ENCODE measurements at places on chromosomes 16 and 17.
A peak's percentile ranks its signal among the peaks of the same experiment; 100 is the strongest.

- no peak for DNase-seq
These were observed 24.5 kb downstream of the NDE1 start for GRCh38 chr16:15674571-15674970.

DNA sequence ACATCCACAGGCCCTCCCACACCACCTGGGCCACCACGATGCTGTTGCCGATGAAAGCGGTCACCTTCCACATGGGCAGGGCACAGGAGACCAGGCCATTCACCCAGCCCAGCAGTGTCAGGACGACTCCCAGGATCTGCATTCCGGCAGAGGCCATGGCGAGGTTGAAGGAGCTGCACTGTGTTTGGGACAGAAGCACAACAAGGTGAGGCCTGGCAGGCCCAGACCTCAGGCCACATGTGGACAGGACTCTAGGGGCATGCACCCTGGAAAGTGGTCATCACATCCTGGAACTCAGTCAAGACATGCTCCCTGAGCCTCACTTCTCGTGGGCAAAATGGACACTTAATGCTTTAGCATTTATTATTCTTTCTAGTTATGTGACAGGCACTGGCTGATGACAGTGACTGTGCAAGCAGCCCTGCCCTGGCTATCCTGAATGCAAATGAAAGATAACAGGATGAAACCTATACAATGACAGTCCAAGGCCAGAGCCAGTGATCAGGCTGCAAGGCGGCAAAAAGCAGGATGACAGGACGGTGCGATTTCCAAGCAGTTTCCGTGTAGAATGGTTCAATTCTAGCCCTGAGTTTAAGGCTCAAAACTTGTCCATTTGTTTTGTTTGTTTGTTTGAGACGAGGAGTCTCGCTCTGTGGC is 2.0 kb downstream of the CLDN6 start:
- DNase-seq: no peak

GRCh38 chr17:41710472-41711090 is 1.6 kb upstream of the GAST start:
- peak; percentile 7 for DNase-seq

DNA sequence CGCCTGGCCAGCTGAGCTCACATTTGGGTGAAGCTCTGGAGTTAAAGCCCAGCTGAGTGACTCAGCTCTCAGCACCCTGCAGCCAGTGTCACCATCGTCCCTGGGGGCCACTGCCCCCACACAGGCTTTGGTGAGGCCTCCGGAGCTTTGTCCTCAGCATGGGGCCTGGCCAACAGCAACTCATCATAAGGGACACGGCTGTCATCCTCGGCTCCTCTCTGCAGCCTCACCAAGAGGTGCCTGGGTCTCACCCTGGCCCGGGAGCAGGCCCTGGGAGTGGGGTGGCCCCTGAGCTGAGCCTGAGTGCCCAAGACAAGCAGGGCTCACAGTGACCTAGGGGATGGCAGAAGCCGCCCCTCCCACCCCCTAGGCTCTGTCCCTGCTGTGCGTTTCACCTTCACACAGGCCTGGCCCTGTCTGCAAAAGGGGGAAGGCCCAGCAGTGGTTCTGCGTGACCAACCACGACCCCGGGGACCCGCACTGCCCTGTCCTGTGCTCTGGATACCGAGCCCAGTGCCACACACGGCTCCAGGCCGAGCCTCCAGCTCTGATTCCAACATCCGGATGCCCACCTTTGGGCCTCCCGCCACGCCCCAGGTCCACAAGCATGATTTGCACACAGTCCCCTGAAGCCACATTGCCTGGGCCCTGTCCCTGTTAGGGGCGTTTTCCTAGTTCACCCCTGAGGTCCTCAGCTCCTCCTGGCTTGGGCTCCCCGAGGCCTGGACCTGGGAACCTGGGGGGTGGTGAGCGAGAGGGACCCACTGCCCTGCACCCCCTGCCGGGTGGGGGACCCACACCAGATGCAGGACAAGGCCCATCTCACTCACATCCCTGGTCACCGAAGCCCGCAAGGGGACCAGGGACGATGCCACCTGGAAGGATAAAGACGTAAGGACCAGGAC is 21.8 kb upstream of the AATK start:
- DNase-seq: no peak

- no peak for DNase-seq
These were observed 456.1 kb upstream of the ASIC2 start for GRCh38 chr17:33749171-33749570.

- peak; percentile 65 for DNase-seq
These were observed 4.7 kb upstream of the MMP15 start for GRCh38 chr16:58020628-58021521.

DNA sequence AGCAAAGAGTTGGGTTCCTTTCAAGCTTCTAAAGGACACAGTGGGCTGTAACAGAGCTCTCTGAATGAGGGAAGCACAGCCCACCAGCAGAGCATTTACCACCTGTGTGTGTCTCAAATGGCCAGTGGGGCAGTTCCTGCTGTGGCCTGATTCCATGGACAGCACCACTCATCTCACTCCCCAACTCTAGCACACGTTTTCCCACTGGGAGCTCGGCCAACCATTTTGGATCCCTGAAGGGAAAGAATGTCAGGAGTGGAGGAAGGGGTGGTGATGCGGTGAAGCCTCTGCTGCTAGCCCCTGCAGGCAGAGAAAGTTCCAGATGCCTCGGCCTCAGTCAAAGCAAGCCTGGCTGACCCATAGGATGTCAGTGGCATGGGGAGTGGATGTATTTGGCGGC is 86.6 kb downstream of the PLXDC1 start:
- no peak for DNase-seq

- no peak for DNase-seq
These were observed 541 bp downstream of the CCL3 start for GRCh38 chr17:36089339-36089865.

DNA sequence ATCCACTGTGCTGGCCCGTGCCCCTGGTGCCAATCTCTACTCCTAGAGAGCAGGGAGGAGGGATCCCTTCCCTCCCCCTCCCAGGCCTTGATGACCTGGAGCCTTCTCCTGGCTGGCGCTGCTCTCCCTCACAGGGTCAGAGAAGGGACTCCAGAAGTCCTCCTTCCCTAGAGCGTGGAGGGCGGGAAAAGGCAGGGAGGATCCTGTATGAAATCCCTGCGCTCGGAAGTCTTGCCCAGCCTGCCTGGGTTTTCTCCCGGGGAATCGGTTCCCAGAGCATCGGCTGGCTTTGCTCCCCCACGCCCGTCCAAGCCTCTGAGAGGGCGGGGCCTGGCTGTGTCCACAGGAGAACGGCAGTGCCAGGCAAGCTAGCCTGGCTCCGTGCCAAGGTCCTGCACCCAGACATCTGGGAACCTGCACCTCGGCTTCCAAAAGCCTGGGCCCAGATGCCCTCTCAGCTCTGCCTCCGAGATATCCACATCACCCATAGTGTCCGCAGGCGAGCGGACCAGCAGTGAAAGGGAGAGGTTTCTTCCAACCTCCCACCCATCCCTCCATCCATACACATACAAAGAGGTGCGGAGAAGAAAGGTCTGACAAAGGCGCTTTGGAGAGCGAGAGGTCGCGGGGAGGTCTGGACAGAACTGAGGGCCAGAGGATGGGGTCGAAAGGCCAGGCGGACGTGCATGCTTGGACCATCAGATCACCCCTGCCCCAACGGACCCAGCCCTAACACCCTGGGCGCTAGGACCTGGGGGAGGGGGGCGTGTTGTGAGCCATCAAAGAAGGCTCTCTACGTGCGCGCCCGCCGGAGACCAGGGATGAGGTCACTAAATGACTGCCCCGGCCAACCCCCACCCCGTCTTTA is 1.1 kb downstream of the MPP2 start:
- DNase-seq: peak; percentile 14

DNA sequence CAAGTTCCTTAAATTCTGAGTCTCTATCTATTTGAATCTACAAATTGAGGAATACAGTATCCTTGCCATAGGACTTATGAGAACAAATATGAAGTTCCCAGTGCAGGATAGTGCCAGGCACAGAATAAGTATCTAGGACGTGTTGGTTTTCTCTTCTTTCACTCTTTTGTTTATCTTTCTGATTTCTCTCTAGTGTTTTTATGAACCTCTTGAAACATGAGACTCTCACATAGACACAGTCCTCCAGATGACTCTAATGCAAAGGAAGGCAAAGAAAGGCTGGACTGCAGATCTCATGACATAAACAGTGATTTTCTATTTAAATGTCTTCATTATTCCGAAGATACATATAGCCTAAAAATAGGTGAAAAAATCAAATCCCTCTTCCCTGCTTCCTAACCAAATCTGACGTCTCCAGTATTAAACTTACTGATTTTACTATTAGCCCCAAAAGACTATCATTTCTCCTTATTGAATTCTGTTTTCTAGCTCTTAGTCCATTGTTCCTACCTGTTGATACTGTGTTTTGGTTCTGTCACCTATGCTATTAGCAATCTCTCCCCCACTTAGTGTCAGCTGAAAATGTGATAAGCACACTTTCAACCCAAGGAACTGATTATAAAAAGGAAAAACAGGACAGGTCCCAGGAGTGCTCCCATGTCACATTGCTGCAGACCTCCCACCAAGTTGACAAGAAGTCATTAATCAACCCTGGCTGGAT is 24.9 kb upstream of the ADAMTS18 start:
- DNase-seq: no peak

DNA sequence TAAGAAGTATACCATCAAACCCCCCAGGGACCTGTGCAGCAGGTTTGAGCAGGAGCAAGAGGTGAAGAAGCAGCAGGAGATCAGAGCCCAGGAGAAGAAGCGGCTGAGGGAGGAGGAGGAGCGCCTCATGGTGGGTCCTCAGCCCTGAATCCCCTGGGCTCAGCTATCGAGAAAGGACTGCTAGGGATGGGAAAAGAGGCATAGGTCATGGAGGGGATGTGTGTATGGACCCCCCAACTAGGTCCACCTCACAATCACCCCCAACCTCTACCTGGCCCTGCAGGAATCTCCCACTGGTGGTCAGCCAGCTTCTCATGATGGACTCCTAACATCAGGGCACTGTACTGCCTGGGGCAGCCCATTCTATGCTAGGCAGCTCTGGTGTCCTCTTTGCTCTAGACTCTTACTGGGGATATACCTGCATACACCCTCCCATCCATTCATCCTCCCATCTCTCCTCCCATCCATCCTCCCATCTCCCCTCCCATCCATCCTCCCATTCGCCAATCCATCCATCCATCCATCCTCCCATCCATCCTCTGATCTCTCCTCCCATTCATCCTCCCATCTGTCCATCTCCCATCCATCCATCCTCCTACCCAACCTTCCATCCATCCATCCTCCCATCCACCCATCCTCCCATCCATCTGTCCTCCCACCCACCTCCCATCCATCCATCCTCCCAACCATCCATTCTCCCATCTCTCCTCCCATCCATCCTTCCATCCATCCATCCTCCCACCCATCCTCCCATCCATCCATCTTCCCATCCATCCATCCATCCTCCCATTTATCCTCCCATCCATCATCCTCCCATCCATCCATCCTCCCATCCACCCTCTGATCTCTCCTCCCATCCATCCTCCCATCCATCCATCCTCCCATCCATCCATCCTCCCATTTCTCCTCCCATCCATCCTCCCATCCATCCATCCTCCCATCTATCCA is 10.6 kb downstream of the DRC7 start:
- no peak for DNase-seq

DNA sequence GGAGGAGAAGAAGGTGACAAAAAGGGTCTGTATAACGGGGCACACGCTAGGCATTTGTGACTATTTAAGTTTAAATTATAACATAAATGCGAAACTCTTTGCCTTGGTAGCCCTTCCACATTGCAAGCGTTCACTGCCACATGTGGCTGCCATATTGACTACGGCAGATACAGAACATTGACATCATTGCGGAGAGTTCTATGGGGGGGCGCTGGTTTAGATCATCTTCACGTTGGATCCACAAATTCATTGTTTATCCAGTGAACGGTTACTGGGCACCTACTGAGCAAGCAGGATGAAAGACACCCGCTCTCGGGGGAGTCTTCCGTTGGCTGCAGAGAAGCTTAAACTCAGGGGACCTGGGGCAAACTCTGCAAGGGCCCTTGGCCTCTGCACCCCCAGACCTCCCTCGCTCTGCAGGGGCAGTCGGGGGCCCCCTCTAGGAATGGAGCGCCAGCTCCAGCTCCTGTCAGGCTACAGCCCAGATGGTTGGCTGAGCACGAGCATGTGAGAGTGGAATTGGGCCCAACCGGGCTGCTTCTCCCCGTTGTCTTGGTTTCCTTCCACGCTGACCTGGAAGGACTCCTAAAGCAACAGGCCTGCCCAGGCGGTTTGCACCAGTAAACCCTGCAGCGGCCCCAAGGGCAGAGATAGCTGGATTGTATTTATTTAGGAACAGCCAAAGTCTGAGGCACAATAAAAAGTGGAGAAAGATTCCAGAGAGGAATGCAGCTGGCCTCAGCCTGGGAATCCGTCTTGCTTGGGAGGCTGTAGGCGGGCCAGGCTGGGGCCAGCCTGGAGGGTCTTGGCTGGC is 172.2 kb downstream of the SEC14L1 start:
- no peak for DNase-seq

DNA sequence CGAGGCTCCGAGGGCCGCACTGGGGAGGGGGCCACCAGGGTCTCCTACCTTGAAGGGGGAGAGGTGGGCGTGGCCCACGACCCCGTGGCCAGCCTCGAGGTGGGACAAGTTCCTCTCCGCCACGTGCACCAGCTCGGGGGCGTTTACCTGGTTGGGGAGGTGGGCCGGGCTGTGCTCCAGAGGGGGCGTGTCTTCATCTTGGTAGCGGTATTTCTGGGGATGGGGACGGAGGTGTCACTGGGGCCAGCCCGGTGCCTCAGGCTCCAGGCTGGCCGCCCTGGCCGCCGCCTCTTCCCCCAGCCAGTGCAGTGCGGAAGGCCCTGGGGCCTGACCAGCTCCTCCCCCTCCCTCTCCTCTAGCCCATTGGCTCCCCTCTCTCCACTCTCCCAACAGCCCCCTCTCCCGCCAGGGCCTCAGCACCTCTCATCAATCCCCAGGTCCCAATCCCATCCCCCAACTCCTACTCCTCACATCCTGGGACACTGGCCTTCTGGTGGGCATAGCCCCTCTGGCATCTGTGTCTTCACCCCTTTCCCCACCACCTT is 11.5 kb downstream of the DLG4 start:
- no peak for DNase-seq

- DNase-seq: peak; percentile 69
These were observed 27.6 kb downstream of the CCDC40 start for GRCh38 chr17:80063830-80064585.

DNA sequence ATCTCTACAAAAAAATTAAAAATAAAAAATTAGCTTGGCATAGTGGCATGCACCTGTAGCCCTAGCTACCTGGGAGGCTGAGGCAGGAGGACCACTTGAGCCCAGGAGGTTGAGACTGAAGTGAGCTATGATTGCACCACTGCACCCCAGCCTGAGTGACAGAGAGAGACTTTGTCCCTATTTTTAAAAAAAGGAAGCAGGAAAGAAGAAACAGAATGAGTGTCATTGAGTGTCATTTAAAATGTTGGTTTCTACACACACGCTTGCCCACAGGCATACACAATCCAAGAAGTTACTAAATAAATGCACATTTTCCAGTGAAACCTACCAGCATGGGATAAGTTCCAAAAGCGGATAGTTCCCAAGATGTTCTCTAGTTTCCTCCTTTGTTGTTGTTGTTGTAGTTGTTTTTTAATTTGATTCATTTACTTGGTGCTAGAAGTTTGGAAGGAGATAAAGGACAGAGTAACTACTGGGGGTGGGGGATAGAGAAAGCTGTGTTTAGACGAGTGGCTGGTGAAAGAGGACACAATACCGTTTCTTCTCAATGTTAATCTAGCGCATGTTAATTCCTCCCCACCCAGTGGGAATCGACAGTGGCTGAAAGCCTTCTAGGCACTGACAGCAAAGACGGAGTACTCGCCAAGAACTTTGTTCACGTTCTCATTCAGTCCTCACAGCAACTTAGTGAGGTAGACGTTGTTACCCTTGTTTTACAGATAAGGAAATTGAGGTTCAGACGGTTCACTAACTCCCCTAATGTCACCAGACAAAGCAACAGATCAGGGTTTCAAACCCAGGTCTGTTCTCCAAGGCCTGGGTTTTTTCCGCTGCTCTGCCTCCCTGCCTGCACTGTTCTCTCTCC is 17.3 kb downstream of the MRPS23 start:
- DNase-seq: no peak

Measured in trophoblast cell (in vitro differentiated cells and primary cell).